ENCODE measurements at places on chromosomes 3 and 15.

DNA sequence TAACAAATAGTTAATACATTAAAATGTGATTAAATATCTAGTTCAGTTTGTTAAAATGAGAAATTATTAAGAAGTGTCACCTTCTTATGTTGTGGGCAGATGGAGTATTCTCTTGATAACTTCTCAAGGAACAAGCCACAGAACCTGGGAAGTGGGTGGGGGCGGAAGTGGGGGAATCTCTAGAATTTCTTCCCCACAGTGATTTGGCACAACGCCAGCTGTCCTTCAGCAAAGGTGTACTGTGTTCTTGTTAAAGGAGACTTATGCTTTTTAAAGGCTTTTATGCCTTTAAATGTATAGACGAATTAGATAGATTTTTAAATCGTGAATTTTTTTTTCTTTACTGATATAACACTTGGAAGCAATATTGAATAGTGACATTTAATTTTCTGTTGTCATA lies 42.4 kb downstream of the SEC22A start:
- DNase-seq = no peak

DNA sequence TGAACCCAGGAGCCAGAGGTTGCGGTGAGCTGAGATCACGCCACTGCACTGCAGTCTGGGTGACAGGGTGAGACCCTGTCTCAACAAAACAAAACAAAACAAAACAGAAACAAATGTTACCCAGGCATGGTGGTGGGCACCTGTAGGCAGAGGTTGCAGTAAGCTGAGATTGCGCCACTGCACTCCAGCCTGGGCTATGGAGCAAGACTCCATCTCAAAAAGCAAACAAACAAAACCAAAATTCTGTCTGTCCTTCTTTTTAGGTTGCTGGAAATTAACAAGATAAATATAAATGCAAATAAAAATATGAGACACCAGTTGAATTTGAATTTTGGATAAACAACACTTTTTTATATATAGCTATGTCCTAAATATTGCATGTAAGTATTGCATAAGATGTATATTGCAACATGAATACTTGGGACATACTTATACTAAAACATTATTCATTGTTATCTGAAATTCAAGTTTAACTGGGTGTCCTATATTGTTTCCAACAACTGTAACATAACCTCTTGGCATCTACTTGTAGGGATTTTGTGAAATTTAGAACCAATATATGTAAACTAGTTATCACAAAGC lies 4.7 kb upstream of the CEP97 start:
- no peak for DNase-seq

DNA sequence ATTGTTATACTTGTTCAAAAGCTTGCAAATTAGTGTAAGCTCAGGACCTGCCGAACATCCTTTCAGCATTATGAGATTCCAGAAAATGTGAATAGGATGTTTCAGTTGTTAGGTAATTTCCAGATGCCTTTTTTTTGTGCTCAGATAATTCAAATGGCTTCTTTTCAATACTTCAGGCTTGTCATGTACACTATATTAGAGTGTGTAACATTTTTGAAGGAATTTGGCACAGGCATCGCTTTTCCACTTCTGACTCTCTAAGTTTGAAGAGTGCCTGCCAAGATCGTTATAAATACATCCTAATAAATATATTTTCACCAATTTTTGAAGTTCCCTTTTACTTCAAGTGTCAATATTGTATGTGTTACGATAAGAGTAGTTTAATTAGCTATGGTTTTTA lies 35.2 kb downstream of the CADM2 start:
- no peak for DNase-seq

GRCh38 chr15:46956456-46956855 lies 760.8 kb upstream of the SEMA6D start:
- no peak for DNase-seq

DNA sequence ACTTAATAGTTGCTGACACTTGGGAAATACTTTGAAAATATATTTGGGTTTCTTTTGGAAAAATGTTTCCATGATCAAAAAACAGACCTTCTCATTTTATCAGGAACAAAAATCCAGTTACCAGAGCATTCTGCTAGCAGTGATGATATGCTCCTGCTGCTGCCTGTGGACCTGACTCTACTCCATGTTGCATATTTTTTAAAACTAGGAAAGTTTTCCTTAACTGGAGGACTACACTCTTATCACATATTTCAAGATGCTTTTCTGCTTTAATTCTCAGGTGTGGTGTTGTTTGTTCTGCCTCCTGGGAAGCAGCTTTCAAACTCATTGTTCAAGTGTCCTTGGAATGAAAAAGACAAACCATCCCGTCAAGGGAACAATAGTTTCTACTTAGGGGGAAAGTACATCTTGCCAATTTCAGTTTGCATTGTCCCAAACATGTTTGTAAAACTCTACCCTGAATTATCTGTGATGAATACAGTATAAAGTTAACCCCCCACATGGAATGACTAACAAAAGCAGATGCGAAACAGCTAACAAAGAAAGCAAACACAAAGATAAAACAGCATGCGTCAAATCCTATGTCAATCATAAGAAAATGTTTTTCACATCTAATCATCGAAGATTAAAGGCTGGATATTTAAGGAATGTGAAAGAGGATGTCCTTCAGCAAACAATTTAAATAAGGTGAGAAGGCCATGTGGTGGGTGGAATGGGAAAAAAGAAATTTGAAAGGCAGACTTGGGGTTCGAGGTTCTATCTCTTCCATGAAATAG lies 40.1 kb upstream of the PSMD6 start:
- DNase-seq = no peak

GRCh38 chr15:82568986-82569385 lies 28.7 kb upstream of the RPS17 start:
- DNase-seq = no peak

DNA sequence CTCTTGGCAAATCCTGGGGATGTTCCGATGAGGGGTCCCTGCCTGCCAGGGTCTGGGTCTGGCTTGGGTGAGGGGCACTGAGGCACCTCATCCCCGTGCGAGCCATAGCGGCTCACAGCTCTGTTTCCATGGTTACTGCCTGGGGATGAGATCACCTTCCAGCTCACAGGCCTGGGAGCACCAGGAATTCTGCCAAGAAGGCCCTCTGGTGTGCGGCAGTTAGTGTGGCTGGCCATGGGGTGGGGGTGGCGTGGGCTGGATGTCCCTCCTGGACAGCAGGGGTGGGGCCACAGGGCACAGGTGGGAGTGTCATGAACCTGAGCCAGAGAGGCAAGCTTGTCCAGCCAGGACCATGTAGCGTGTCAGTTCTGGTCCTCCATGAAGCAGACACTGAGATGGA lies 22.1 kb upstream of the PRR23E start:
- no peak for DNase-seq

Measured in lower lobe of right lung (tissue), 2 donors.